ENCODE measurements at places on chromosomes 3 and 15.
A peak's percentile ranks its signal among the peaks of the same experiment; 100 is the strongest.

DNA sequence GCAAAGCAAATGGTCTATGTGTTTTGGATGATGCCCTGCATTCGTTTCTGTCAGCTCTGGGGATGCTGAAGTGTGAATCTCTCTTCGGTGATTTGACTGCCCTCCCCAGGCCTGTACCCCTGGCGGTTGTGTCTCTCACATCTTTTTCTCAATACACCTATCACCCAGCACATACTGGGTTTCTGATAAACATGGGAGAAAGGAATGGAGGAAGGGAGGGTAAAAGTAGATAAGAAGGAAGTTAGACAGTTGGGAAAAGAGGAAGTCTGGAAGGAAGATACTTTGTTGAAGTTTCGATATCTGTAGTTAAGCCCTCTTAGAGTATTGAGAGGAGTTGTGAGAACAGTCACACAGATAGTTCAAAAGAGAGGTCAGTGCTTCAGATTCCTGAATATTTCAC lies 35.8 kb upstream of the LRTM1 start:
- no peaks in the 10 kb centered on the region for H3K27me3 ChIP-seq
- no peaks in the 10 kb centered on the region for H3K36me3 ChIP-seq
- DNase-seq = no peak
- H3K4me1 ChIP-seq = peaks cover 25% of the 10 kb centered on the region

- H3K4me3 ChIP-seq = no peak overlapping the region
- no peak overlapping the region for H3K27ac ChIP-seq
- no peaks in the 10 kb centered on the region for H3K36me3 ChIP-seq
- peaks cover 8% of the 10 kb centered on the region for H3K4me1 ChIP-seq
Measured at GRCh38 chr3:107988460-107989175, 102.2 kb downstream of the CD47 start.

- no peaks in the 10 kb centered on the region for H3K27me3 ChIP-seq
- no peak overlapping the region for H3K4me3 ChIP-seq
- DNase-seq = peak; percentile 68
- H3K36me3 ChIP-seq = peaks cover 10% of the 10 kb centered on the region
- H3K4me1 ChIP-seq = peaks cover 27% of the 10 kb centered on the region
Measured at GRCh38 chr3:127690823-127691452, 18.2 kb downstream of the ABTB1 start.

DNA sequence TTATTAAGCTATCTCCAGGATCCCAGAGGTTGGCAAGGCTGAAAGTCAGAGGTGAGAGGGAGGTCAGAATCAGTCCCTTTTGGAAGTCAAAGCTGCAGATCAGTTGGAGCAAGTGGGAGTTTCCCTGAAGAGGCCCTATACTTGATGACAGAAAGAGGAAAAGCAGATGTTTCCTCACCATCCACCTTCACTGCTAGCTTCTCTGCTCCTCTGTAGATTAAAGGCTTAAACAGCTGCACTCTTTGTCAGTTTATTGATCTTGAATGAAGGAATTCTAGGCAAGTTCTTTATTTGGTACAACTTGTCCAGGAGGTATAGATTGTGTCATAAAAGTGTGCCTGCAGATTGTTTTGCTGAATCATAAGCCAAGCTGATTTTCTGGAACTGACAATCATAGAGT lies 408.2 kb upstream of the TGFBR2 start:
- H3K27me3 ChIP-seq = no peaks in the 10 kb centered on the region
- peaks cover 2% of the 10 kb centered on the region for H3K4me1 ChIP-seq
- DNase-seq = no peak
- no peak overlapping the region for H3K27ac ChIP-seq

DNA sequence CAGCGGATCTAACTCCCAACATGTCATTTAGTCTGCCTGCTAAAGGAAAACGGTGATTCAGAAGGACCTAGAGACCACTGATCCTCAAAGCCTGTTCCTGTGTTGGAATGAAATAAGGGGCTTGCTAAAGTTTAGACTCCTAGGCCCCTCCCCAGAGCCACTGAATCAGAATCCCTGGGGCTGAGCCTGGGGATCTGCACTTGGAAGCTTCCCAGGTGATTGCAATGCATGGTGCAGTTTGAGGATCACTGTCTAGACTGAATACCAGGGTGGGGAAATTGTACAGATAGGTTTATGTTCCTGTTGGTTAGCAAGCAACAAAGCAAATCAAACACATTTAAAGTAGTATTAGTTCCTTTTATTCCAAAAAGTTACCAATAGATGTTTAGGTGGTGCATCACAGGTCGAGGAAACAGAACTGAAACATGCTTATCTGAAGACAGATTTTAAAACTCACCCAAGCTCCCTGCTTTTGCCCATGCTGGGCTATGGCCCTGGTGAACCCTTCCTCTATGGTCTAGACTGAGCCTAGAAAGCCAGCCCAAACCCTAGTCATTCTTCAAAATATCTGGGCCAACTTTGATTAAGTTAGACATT lies 29.6 kb upstream of the SPTBN5 start:
- DNase-seq = peak; percentile 51
- peaks cover 10% of the 10 kb centered on the region for H3K36me3 ChIP-seq
- H3K4me1 ChIP-seq = peaks cover 16% of the 10 kb centered on the region
- H3K27ac ChIP-seq = no peak overlapping the region

GRCh38 chr15:59515190-59515589 lies 77.2 kb downstream of the FAM81A start:
- H3K27ac ChIP-seq = no peak overlapping the region
- H3K36me3 ChIP-seq = no peaks in the 10 kb centered on the region
- no peak for DNase-seq
- no peaks in the 10 kb centered on the region for H3K27me3 ChIP-seq
- H3K4me3 ChIP-seq = no peak overlapping the region

DNA sequence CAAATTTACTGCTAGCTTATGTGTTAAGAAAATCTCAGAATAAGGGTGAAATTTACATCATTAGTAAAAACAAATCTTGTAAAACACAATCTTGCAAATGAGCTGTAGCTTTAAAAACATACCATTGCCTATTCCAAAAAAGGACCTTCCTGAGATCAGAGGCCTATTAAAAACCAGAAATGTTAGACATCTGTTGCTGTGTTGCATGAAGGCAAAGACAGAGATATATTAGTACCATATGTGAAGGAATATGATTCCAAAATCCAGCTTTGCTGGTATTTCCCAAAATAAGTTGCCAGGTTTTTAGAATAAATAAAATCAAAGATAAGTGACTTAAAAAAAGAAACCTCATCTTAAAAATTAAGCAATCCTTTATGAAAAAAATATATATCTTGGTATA lies 504.1 kb upstream of the CDIN1 start:
- H3K27me3 ChIP-seq = no peaks in the 10 kb centered on the region
- H3K36me3 ChIP-seq = no peaks in the 10 kb centered on the region
- no peak for DNase-seq
- no peak overlapping the region for H3K27ac ChIP-seq
- H3K4me3 ChIP-seq = no peak overlapping the region

DNA sequence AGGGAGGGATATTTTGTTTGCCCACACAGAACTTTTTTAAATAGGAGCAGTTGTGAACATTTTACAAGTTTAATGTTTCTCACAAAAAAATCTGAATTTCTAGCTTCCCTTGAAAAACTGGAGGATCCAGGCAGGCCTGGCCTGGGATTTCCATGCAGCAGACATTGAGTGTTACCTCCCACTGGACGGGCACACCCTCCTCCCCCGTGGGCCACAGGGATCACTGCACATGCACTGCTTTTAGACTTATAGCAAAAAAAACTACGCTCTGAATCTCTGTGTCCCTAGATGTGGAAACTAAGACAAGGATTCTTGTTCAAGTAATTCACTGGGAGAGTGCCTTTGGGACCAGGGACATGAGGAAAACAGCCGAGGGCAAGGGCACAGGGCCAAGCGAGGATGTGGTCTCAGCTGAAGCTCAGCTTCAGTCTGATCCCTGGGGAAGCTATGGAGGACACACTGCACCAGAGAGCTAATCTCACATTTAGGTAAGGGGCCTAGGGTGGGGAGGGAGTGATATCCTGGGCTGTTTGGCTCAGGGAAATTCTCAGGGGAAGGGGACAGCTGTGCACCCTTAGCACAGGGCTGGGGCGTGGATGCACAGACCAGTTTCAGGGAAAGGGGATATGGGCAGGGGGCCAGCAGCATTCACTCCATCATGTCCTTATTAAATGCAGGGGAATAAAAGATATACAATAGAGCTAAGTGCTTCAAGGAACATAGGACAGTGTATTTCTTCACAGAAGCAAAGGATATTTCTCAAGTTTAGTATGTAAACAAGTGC lies 46.0 kb downstream of the FSIP1 start:
- H3K4me3 ChIP-seq = no peak overlapping the region
- no peak for DNase-seq
- H3K36me3 ChIP-seq = no peaks in the 10 kb centered on the region
- H3K27ac ChIP-seq = no peak overlapping the region
